ENCODE measurements at places on chromosomes 7 and 10.

DNA sequence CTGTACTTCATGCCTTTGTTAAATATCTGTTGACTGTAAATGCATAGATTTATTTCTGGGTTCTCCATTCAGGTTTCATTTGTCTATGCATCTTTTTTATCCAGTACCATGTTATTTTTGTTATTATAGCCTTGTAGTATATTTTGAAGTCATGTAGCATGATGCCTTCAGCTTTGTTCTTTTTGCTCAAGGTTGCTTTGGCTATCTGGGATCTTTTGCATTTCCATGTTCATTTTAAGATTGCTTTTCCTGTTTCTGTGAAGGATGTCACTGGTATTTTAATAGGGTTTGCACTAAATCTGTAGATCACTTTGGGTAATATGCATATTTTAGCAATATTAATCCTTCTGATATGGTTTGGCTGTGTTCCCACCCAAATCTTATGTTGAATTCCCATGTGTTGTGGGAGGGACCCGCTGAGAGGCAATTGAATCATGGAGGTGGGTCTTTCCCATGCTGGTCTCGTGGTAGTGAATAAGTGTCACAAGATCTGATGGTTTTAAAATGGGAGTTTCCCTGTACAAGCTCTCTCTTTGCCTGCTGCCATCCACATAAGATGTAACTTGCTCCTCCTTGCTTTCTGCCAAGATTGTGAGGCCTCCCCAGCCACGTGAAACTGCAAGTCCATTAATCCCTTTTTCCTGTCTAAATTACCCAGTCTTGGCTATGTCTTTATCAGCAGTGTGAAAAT, 302.8 kb upstream of the SEMA3C start:
- DNase-seq, result no peak

DNA sequence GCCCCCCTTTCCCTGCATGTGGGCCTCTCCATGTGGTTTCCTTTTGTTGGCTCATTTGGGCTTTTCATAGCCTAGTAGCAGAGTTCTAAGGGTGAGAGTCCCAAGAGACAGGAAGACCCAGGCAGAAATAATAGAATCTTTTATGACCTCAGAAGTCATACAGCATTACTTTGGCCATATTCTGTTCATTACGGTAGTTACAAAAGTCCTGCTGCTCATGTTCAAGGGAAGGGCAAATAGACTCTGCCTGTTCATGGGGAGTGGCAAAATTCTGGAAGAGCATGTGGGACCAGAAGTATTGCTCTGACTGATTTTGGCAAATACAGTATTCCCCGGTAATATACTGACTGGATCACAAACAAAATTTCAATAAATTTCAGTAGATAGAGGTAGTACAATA, 910.3 kb downstream of the LRMDA start:
- DNase-seq, result no peak

DNA sequence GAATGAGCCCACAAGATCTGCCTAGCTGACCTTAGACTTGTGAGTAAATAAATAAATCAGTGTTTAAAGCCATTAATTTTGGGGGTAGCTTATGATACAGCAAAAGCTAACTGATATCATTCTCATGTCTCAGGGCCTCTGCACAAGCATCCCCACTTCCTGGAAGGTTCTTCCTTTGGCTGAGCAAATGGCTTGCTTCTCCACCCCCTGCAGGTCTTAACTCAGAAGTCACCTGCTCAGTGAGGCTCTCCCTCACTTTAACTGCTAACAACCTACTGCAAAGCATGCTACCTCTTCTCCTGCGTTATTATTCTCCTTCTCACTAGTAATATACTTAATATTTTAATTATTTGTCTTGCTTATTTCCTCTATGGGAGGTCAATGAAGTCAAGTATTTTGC, 167.3 kb downstream of the TPK1 start:
- DNase-seq, result no peak

- no peak for DNase-seq
These were observed 150.0 kb downstream of the CAMK1D start for GRCh38 chr10:12499076-12499986.

DNA sequence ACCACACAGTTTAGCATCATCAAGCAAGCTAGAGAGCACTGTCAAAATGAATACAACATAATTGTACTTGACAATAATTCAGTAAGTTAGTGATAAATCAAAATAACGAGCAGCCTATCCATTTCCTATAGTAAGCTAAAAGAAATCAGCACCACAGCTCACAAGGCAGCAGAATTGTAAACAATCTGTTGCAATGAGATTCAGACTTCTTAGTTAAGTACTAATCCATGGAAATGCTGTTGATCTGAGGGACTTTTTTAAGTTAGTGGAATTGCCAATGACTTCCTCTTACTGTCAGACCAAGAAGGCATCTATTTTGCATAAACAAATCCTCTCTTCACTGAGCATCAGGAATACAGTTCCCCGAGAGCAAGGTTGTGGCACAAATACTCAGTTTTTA, 136.6 kb upstream of the CCDC6 start:
- no peak for DNase-seq
